ENCODE measurements at places on chromosomes 11 and 22. TPM values are rescaled to one million over a fixed set of nuclear protein-coding genes. Genes with fewer than 3 reads are reported as not detected.

DNA sequence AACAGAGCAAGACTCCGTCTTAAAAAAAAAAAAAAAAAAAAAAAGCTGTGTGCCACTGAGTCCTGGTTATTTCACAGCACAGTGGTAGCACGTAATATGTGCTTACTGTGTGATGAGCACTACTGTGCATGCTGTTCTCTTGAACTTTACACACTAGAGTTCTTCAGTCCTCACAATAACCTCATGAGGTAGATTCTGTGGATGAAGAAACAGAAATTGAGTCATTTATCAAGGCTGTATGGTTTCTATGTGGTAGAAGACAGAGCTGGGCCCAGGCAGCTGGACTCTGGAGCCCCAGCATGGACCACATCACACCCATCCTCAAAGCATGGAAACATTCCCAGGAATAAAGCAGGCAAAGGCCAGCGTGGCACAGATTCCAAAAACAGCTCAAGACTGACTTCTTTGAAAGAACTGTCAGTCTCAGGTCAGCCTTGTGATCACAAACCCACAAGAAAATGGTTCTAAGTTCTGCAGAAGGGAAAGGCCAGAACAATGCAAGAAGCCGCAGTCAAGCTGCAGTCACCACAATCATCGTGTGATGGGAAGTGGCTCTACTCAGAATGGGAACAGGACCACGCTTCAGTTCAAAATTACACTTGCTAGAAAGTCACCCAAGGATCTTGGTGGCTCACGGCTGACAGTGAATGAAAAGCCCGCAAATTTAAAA lies 49.5 kb downstream of the MICAL3 start:
- H3K27me3 ChIP-seq, result no peaks in the 10 kb centered on the region
- H3K27ac ChIP-seq, result no peak overlapping the region
- no peak overlapping the region for H3K4me3 ChIP-seq
- no peaks in the 10 kb centered on the region for H3K36me3 ChIP-seq
- DNase-seq, result no peak

DNA sequence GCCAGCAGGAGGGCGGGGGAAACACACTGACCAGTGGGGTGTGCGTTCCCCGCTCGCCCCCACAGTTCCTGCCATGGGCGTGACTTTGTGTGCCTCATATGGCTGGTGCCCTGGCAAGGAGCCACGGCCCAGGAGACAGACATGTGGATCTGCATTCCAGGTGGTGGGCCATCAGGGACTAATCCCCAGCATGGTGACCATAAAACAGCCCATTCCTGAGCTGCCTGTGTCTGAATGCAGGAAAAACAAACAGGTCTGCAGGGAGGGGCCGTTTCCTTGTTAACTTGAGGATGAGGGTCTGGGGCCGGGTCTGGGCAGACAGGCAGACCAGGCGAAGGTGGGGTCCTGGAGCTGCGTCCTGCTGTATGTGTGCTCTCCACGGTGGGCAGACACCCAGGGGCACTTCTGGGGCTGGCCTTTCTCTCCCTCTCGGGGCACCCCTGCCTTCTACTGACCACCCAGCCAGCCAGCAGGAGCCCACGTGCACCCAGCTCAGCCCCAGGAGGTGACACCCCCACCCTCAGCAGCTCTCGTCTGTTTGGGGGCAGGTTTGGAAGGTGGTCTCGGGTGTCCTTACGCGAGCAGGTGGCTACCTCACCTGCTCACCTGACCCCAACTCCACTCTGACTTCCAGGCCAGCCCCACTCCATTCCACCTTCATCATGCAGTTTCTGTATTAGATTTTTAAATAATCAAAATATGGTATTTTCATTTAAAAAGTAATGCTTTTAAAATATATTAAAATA lies 120.3 kb downstream of the KCNQ1OT1 start:
- H3K4me1 ChIP-seq, result no peaks in the 10 kb centered on the region
- DNase-seq, result peak; percentile 0
- no peaks in the 10 kb centered on the region for H3K36me3 ChIP-seq
- no peak overlapping the region for H3K27ac ChIP-seq

PIM3 gene
- 327 TPM for total RNA-seq

ZC3H7B gene
- total RNA-seq, result 19.2 TPM

CHST1 gene
- 4.5 TPM for total RNA-seq

CASP5 gene
- not detected for total RNA-seq

DNA sequence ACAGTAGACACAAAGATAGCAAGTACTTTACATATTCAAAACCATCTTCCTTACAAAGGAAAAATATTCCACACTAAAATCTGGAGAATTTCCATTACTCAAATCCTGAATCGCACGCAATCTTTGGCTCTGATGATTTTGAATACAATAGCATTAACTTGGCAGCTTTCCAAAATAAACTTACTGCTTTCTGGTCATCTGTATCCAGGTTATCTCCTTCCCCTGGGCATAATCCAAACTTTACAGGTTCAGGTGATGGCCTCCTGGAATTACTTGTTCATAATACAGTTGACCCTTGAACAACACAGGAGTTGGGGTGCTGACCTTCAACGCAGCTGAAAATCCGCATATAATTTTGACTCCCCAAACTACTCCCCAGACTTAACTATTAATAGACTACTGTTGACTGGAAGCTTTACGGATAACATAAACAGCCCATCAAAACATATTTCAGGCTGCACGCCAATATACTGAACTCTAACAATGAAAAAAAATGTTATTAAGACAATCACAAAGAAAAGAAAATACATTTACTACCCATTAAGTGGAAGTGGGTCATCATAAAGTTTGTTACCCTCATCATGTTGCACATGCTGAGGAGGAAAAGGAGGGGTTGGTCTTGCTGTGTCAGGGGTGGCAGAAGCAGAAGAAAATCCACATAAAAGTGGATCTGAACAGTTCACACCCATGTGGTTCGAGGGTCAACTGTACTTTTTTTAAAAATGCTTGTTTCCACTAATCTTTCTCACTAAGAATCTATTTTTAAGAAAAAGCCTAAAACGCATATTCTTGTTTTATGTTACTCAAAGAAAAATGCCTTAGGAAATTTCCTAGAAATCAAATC lies 6.5 kb downstream of the MTMR2 start:
- no peaks in the 10 kb centered on the region for H3K36me3 ChIP-seq
- H3K4me1 ChIP-seq, result peaks cover 40% of the 10 kb centered on the region
- no peak overlapping the region for H3K4me3 ChIP-seq
- no peaks in the 10 kb centered on the region for H3K27me3 ChIP-seq
- DNase-seq, result no peak
- peak overlapping the region; percentile 63 for H3K27ac ChIP-seq

- no peak for DNase-seq
- H3K27me3 ChIP-seq, result no peaks in the 10 kb centered on the region
- peaks cover 10% of the 10 kb centered on the region for H3K36me3 ChIP-seq
- H3K4me3 ChIP-seq, result no peak overlapping the region
These were observed 7.5 kb upstream of the ST3GAL4 start for GRCh38 chr11:126347751-126348668.

GRCh38 chr22:28801845-28802594 lies 1.7 kb upstream of the XBP1 start:
- no peaks in the 10 kb centered on the region for H3K27me3 ChIP-seq
- H3K4me3 ChIP-seq, result peak overlapping the region; percentile 90
- peak overlapping the region; percentile 10 for H3K27ac ChIP-seq
- DNase-seq, result no peak
- no peaks in the 10 kb centered on the region for H3K36me3 ChIP-seq

P2RX6 gene
- total RNA-seq, result 68.9 TPM

DNA sequence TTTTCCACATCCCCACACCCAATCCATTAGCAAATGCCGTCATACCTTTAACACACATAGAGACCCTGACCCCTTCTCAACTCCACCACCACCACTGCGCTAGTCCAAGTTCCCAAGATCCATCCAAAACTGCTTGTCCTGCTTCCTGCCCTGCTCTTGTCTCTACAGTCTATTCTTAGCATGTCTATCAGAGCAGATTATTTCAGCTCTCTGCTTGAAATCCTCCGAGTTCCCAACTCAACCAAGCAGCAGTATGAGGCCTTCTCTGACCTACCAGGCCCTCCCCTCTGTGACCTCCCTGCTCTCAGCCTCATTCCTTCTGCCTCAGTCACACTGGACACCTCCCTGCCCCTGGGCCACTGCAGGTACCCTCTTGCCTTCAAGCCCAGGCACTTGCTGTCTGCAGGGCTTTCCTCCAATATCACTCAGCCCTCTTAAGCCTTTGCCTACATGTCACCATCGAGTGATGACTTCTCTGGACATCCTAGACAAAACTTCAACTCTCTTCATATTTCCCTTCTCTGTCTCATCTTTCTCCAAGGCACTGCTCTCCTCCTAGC lies 134.6 kb downstream of the SPATA19 start:
- H3K4me3 ChIP-seq, result no peak overlapping the region
- H3K27me3 ChIP-seq, result no peaks in the 10 kb centered on the region
- no peak for DNase-seq
- H3K4me1 ChIP-seq, result no peaks in the 10 kb centered on the region
- H3K27ac ChIP-seq, result no peak overlapping the region

PNPLA5 gene
- not detected for total RNA-seq

DNA sequence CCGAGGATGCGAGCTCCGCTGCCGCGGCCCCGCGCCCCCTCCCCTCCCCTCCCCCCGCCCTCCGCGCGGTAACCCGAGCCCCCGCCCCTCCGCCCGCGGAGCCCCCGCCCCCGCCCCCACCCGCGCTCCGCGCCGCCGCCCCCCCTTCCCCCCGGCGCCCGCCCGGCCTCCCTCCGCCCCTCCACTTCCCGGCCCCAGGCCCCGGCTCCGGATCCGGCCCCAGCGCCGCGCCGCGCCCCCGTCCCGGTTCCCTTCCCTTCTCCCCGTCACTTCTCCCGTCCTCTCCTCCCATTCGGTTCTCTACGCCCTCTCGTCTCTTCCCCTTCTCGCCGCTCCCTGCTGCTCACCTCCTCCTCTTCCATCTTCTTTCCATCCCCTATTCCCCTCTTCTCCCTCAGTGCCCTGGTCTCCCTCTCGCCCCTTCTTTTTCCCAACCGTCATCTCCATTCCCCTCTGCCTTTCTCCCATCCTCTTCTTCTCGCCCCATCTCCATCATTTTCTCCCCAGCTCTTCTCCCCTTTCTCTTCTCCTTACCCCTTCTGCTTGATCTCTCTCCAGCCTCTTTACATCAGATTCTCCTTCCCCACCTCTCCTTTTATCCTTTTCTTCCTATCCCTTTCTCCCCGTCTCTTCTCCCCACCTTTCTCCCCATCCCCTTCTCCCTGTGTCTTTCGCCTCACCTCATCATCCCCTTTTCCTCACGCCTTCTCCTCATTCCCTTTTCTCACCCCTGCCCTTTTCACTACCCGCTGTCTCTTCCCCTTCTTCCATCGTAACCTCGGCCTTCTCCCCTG lies at the start of gene DCHS1:
Gene DCHS1 (minus strand): TSS at position 20 of the 794 bp plus-strand sequence. CDS start 14,196 bp downstream, outside the sequence.
- H3K4me3 ChIP-seq, result peak within 1 kb of the TSS; percentile 47
- peak within 1 kb of the TSS; percentile 68 for H3K27ac ChIP-seq
- peaks cover 18% of the 10 kb centered on the region for H3K27me3 ChIP-seq
- DNase-seq, result no peak
- no peaks in the 10 kb centered on the region for H3K36me3 ChIP-seq
- H3K4me1 ChIP-seq, result no peaks in the 10 kb centered on the region

ACTN3 gene
- total RNA-seq, result 2.4 TPM

- H3K27me3 ChIP-seq, result no peaks in the 10 kb centered on the region
- peaks cover 13% of the 10 kb centered on the region for H3K4me1 ChIP-seq
- DNase-seq, result no peak
- H3K4me3 ChIP-seq, result no peak overlapping the region
- no peaks in the 10 kb centered on the region for H3K36me3 ChIP-seq
These were observed 21.5 kb upstream of the TXNRD2 start for GRCh38 chr22:19962909-19963806.

GRCh38 chr22:31080164-31080847 lies 812 bp upstream of the SMTN start:
- H3K27ac ChIP-seq, result peak overlapping the region; percentile 93
- no peak for DNase-seq
- no peaks in the 10 kb centered on the region for H3K27me3 ChIP-seq
- peak overlapping the region; percentile 78 for H3K4me3 ChIP-seq
- no peaks in the 10 kb centered on the region for H3K36me3 ChIP-seq
- H3K4me1 ChIP-seq, result peaks cover 18% of the 10 kb centered on the region

DNA sequence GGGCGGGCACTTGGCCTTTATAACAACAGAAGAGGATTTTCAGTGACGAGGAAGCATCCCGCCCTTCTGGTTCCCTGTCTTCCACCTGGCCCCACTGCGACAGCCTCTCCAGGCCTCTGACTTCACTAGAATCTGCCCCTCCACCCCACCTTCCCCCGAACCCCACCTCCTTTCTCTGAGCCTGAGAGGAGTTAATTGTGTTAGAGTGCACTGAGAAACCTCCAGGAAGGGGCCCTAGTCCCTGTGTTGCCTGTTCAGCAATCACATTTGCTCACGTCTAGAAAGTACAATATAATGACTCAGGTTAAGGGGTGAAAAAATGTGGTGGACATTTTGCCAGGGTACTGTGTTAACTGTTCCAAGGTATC lies 38.8 kb downstream of the PTPRJ start:
- DNase-seq, result no peak
- H3K27me3 ChIP-seq, result no peaks in the 10 kb centered on the region
- H3K36me3 ChIP-seq, result no peaks in the 10 kb centered on the region
- no peak overlapping the region for H3K27ac ChIP-seq
- H3K4me3 ChIP-seq, result no peak overlapping the region

- no peak overlapping the region for H3K27ac ChIP-seq
- DNase-seq, result no peak
- no peaks in the 10 kb centered on the region for H3K4me1 ChIP-seq
These were observed 869.7 kb downstream of the BRD1 start for GRCh38 chr22:48957987-48958321.

DNA sequence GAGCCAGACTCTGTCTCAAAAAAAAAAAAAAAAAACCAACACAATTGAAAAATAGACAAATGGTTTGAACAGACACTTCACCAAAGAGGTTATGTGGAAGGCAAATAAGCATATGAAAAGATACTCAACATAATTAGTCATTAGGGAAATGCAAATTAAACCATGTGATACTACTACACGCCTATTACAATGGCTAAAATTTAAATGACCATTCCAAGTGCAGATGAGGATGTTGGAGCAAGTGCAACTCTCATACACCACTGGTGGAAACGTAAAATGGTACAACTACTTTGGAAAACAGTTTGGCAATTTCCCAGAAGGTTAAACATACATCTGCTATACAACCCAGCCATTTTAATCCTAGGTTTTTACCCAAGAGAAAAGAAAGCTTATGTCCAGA lies 24.3 kb downstream of the EIF4ENIF1 start:
- H3K4me3 ChIP-seq, result no peak overlapping the region
- no peaks in the 10 kb centered on the region for H3K27me3 ChIP-seq
- H3K4me1 ChIP-seq, result no peaks in the 10 kb centered on the region
- no peak overlapping the region for H3K27ac ChIP-seq
- no peak for DNase-seq

DNA sequence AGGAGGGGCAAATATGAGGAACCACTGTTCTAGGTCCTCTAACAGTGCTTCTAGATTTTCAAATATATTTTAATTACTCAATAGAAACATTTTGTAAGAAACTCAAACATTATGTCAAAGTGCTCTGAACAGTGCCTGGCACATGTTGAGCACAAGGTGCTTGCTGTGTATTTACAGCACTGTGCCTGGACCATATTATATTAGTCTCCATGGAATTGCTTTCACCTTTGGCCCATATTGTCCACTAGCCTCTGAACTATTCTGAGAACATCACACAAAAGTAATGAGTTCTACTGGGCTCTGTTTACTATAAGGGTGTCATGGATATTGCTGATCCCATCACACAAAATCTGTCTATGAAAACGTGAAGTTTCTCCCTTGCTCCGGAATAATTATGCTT lies 76.7 kb downstream of the PPFIBP2 start:
- H3K27me3 ChIP-seq, result no peaks in the 10 kb centered on the region
- no peak for DNase-seq
- no peaks in the 10 kb centered on the region for H3K36me3 ChIP-seq

- no peaks in the 10 kb centered on the region for H3K36me3 ChIP-seq
- H3K4me1 ChIP-seq, result no peaks in the 10 kb centered on the region
- H3K27ac ChIP-seq, result no peak overlapping the region
- DNase-seq, result no peak
- no peak overlapping the region for H3K4me3 ChIP-seq
These were observed 207.7 kb downstream of the KCNA4 start for GRCh38 chr11:29809121-29809520.
